Renal cortical epithelial cell (primary cell): ENCODE measurements at places on chromosomes 5 and 9.
A peak's percentile ranks its signal among the peaks of the same experiment; 100 is the strongest.

- peak; percentile 74 for DNase-seq
Observed at GRCh38 chr5:1479581-1480188, 34.4 kb upstream of the SLC6A3 start.

GRCh38 chr5:171673840-171674239 is 111.8 kb upstream of the SMIM23 start:
- DNase-seq = no peak

- DNase-seq = no peak
Observed at GRCh38 chr5:10684303-10685086, 76.5 kb downstream of the DAP start.

DNA sequence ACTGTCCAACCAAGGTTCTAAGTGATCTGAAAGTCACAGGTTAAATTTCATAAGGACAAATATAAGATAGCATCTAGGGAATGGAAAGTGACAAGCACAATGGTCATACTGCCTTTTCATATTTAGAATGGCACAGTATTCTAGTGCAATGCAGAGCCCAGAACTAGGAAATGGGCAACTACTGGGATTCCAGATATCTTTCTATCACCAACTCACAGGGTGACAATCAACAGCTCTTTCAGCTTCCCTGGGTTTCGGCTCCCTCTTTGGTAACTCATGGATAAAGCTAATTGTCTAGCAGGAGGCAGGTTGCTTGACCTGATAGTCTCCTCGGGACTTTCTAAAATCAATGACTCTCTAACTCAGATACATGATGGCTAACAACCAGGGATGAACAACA is 60.4 kb downstream of the NR3C1 start:
- no peak for DNase-seq

DNA sequence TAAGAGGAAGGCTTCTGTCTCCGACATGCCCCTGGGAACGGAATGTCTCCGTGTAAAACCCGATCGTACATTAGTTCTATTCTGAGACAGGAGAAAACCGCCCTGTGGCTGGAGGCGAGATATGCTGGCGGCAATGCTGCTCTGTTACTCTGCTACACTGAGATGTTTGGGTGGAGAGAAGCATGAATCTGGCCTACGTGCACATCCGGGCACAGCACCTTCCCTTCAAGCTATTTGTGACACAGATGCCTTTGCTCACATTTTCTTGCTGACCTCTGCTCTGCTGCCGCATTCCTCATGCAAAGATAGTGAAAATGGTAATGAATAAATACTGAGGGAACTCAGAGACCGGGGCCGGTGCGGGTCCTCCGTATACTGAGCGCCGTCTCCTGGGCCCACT is 2.2 kb upstream of the DPP7 start:
- DNase-seq = no peak

DNA sequence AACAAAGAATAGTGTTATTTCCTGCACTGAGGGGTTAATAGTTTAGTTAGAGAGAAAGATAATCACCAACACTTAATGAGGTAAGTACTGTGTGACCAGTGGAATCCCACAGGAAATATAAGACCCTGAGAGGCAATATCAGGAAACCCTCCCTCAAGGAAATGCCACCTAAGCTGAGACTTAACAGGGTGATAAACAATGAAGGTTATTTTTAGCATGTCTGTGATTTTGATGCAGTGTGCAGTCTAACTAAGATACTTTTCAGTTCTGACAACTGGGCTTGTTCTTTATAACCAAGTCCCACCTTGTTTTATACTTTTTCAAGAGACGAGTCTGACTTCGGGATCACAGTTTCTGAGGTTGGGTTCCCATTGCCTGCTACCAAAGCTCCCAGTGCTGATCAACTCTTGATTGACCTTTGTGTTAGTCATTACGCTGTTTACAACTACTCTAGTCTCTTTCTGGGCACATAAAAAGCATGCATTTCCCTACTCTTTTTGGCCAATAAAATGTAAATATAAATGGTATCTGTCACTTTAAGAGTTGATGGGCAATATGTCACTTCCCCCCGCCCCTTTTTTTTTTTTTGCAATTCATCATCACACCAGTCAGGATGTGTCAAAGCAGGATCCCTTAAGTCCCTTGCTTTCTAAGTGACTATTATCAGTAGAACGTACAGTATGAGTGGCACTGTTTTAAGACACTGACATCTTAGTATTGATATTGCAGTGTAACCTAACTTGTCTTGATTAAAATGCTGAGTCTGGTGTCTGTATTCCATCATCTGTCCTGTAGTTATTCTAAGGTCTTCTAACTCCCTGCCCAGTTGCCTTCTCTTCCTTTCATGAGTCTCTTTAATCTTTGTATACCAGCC is 31.4 kb downstream of the C6 start:
- DNase-seq = no peak

- DNase-seq = peak; percentile 65
Observed at GRCh38 chr5:143094087-143094521, 309.4 kb downstream of the NR3C1 start.

DNA sequence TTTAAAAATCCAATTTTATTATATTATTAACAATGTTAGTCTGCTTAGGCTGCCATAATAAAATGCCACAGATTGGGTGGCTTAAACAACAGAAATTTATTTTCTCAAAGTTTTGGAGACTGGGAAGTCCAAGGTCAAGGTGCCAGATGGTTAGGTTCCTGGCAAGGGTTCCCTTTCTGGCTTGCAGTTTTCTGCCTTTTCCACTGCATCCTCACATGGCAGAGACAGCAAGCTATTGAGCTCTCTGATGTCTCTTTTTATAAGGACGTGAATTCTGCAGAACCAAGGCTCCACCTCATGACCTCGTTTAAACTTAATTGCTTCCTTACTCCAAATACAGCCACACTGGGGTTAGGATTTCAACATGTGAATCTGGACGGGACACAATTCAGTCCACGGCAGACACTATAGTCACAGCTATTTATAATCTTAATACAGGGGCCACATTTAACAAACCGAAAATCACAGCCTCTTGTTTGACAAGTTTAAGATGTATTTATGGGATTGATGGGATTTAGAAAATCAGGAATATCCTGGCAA is 174.9 kb upstream of the PUM3 start:
- no peak for DNase-seq

- no peak for DNase-seq
Observed at GRCh38 chr5:59320420-59320819, 573.1 kb downstream of the PDE4D start.

DNA sequence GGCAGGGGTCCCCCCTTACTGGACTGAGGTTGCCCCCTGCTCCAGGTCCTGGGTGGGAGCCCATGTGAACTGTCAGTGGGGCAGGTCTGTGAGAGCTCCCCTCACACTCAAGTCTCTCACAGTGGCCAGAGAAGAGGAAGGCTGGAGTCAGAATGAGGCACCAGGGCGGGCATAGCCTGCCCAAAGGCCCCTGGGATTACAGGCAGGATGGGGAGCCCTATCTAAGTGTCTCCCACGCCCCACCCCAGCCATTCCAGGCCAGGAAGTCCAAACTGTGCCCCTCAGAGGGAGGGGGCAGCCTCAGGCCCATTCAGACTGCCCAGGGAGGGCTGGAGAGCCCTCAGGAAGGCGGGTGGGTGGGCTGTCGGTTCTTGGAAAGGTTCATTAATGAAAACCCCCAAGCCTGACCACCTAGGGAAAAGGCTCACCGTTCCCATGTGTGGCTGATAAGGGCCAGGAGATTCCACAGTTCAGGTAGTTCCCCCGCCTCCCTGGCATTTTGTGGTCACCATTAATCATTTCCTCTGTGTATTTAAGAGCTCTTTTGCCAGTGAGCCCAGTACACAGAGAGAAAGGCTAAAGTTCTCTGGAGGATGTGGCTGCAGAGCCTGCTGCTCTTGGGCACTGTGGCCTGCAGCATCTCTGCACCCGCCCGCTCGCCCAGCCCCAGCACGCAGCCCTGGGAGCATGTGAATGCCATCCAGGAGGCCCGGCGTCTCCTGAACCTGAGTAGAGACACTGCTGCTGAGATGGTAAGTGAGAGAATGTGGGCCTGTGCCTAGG is at the start of gene CSF2:
Gene CSF2, plus strand, starts transcription at position 559 of the 783 bp plus-strand sequence. Its CDS starts 35 bp downstream, at position 594.
- peak; percentile 53 for DNase-seq

GRCh38 chr5:158155811-158156505 is 297.0 kb upstream of the CLINT1 start:
- no peak for DNase-seq

- no peak for DNase-seq
Observed at GRCh38 chr9:79661886-79662536, 90.2 kb downstream of the TLE4 start.

DNA sequence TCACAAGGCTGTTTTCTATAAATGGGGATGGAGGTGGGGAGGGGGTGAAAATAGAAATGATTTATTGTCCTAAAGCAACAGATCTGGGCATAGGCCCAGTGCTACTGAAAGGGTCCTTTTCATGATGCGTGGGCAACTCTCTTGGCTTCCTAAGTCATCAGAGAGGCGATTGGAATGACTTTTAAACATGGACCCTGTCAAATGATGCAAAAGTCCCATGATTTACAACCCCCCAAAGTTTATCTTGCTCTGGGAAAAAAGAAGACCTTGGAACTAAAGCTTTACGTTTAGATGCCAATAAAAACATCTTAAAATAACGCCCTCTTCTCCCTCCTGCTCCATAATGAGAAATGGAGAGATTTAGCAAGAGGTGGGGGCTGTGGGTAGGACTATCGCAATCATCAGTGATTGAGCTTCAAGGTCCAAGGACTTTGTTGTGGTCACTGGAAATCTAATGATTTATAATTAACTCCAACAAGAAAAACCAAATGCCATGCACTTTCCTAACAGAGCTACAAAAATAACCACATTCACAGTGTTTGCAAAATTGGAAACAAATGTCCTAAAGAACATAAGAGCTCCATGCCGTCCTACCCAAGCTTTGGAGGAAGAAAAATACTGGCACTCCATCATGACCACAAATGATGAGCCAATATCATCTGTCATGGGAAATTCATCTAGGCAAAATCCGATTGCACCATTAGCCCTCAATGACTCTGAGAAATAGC is 167.5 kb upstream of the CLINT1 start:
- DNase-seq = peak; percentile 83

GRCh38 chr9:84068872-84069271 is 88.3 kb downstream of the RMI1 start:
- DNase-seq = no peak

DNA sequence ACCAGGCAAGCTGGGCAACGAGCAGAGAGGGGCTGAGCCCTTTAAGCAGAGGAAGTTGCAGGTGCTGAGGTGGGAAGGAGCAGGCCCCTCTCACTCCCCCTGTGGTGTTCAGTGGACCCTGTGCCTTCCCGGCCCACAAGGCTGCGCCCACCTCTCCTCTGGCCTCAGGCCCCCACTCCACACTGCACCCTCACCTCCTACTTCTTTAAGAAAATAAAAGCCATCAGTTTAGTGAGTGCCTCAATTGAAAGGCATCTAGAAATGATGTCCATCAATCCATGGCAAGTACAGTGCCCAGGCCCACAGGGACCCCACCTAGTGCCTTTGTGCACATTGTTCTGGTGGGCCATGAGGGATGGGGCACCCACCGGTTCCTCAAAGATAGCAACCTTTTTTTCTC is 158.0 kb downstream of the PAX5 start:
- no peak for DNase-seq

GRCh38 chr5:82346399-82347165 is 68.4 kb upstream of the RPS23 start:
- no peak for DNase-seq

DNA sequence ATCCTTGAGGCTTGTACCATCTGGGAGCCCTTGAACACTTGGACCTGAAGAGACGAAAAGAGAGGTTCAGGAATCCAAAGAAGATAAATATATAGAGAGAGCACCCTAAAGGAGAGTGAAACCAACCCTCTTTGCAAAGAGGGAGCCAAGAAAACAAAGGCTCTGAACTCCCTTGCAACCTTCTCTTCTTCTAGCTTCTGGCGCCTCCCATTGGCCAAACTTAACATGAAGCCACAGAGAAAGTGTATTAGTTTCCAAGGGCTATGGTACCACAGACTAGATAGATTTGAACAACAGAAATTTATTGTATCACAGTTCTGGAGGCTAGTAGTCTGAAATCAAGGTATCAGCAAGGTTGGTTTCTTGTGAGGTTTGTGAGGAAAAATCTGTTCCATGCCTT is 175.1 kb downstream of the HCN1 start:
- DNase-seq = peak; percentile 53

GRCh38 chr9:130387905-130388304 is 56.9 kb upstream of the ASS1 start:
- no peak for DNase-seq

DNA sequence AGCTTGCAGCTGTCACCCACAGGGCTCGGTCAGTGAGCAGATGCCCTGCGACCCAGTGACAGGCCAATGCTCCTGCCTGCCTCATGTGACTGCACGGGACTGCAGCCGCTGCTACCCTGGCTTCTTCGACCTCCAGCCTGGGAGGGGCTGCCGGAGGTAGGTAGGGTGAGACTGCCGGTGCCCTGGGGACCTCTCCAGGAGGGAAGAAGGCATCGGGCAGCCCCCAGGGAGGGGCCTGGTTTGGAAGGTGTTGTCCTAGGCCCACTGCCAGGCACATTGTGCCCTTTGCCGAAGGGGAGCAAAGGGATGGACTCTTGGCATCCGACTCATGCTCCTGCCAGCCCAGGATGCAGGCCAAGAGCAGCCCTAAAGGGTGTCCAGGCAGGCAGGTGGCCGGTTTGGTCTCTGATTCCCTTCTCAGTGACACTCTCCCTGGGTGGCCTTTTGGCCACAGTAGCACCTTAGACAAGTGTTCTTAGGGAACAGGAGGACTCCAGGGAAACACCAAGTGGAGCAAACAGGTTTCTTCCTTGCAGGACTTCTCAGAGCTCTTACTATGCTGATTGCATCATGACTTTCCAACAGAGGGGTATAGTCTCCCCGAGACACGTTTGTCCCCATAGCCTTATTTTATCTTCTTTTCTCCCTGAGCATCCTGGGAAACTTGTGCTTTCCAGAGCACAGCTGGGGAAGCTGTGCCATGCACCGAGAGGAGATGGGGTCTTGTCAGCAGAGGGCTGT is 28.1 kb upstream of the AIF1L start:
- DNase-seq = no peak

DNA sequence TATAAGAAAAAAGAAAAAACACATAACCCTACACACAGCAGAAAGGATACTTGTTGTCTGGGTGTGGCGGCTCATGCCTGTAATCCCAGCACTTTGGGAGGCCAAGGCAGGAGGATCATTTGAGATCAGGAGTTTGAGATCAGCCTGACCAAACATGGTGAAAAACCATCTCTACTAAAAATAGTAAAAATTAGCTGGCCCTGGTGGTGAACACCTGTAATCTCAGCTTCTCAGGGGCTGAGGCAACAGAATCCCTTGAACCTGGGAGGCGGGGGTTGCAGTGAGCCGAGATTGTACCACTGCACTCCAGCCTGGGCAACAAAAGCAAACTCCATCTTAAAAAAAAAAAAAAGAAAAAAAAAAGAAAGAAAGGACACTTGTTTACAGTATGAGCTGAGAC is 147.6 kb upstream of the PITX1 start:
- DNase-seq = no peak

DNA sequence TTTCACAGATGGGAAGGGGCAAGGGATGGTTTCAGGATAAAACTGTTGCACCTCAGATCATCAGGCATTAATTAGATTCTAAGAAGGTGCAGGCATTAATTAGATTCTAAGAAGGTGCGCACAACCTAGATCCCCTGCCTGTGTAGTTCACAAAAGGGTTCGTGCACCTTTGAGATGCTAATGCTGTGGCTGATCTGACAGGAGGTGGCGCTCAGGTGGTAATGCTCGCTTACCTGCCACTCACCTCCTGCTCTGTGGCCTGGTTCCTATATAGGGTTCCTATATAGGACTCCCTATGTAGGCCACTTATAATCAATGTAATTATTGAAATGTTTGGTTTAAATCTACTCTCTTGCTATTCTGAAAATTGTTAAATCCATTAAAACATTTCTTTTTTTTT is 171.0 kb downstream of the MSX2 start:
- DNase-seq = no peak
